ENCODE measurements at places on chromosomes 5 and 9. TPM values are rescaled to one million over a fixed set of nuclear protein-coding genes. Genes with fewer than 3 reads are reported as not detected.

Gene GABRA1
- not detected for total RNA-seq

Gene CAMK4
- total RNA-seq = 0.27 TPM

Gene NUTM2F
- not detected for total RNA-seq

Gene FOXE1
- total RNA-seq = not detected

Gene OR1Q1
- under 0.01 TPM for total RNA-seq

Gene PARP8
- total RNA-seq = 4.3 TPM

Gene SNX24
- total RNA-seq = 0.54 TPM

Gene TRIO
- 69.2 TPM for total RNA-seq

Gene C5
- total RNA-seq = 2.7 TPM

Gene PCDHB14
- under 0.01 TPM for total RNA-seq

Gene CDHR2
- total RNA-seq = under 0.01 TPM

Gene CTSV
- under 0.01 TPM for total RNA-seq

Gene SLC46A2
- under 0.01 TPM for total RNA-seq

Gene BTNL8
- total RNA-seq = under 0.01 TPM

Gene ZDHHC11B
- total RNA-seq = 1.6 TPM

Gene SLC23A1
- 7.0 TPM for total RNA-seq

Gene PCDHB12
- not detected for total RNA-seq

Gene FAM169A
- total RNA-seq = 13.7 TPM

Gene RCL1
- total RNA-seq = 29.4 TPM

Gene C5orf46
- total RNA-seq = not detected

Gene ZSWIM6
- 7.3 TPM for total RNA-seq

Gene SNCAIP
- 0.54 TPM for total RNA-seq

Gene FAT2
- under 0.01 TPM for total RNA-seq

Gene ROR2
- total RNA-seq = 0.27 TPM

Gene OXCT1
- total RNA-seq = 9.7 TPM

Gene COL27A1
- total RNA-seq = 0.27 TPM

Gene DMXL1
- 21.8 TPM for total RNA-seq

Gene C5orf52
- total RNA-seq = not detected

Gene C9
- not detected for total RNA-seq

Gene SLC2A6
- 6.5 TPM for total RNA-seq

Gene IFNB1
- under 0.01 TPM for total RNA-seq

Gene ZNF454
- total RNA-seq = 0.54 TPM

Gene CKMT2
- total RNA-seq = 0.27 TPM

Gene INSYN2B
- not detected for total RNA-seq

Gene TAF11L12
- total RNA-seq = not detected

Gene GKAP1
- total RNA-seq = 1.9 TPM

Gene GRIA1
- total RNA-seq = not detected

Gene CDKN2B
- under 0.01 TPM for total RNA-seq

Gene PLPPR1
- total RNA-seq = not detected

Gene PCDHB13
- under 0.01 TPM for total RNA-seq

Gene AQP7
- total RNA-seq = not detected

Gene SPATA6L
- total RNA-seq = not detected

Gene C5orf58
- total RNA-seq = under 0.01 TPM

Gene TTLL11
- total RNA-seq = 5.1 TPM

Gene LHX6
- total RNA-seq = 0.81 TPM

Gene RMI1
- total RNA-seq = 3.8 TPM

Gene ZNF462
- 6.5 TPM for total RNA-seq

Gene ABLIM3
- 0.27 TPM for total RNA-seq

Gene FOXD1
- total RNA-seq = not detected

Measured in hematopoietic multipotent progenitor cell (in vitro differentiated cells).